ENCODE measurements at places on chromosomes 4 and X.
A peak's percentile ranks its signal among the peaks of the same experiment; 100 is the strongest.

- DNase-seq = no peak
These were observed 156.9 kb downstream of the NKX6-1 start for GRCh38 chr4:84342161-84342560.

- no peak for DNase-seq
These were observed 88.3 kb downstream of the BCOR start for GRCh38 chrX:40009462-40009851.

- DNase-seq = peak; percentile 25
These were observed 612 bp downstream of the MAGED2 start for GRCh38 chrX:54808109-54808604.

DNA sequence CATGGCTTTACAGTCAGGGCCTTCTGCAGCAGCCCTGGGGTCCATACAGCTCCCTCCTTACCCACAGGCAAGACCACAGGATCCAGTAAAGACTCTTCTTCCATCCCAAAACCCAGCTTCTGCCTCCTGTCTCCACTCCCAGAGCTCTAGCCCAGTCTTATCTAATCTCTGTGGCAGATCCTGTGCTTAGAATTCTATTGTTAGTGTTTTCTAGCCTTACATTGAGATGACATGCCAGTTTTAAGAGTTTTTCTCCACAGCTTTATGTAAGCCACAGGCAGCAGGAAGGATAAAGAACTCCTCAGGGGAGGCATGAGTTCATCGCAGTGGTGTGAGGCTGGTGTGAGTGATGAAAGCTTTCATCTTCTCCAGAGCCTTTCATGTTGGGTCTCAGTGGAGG, 129.1 kb downstream of the RCHY1 start:
- no peak for DNase-seq

Measured in stimulated activated CD4-positive, alpha-beta T cell treated with anti-CD3 and anti-CD28 coated beads, Interleukin-1b, Interleukin-23, amount 100 ng/mL, for 48 hours (primary cell).